ENCODE measurements at places on chromosomes 12 and 14.

GRCh38 chr12:13812168-13812567, 169.2 kb downstream of the GRIN2B start:
- no peak for DNase-seq

DNA sequence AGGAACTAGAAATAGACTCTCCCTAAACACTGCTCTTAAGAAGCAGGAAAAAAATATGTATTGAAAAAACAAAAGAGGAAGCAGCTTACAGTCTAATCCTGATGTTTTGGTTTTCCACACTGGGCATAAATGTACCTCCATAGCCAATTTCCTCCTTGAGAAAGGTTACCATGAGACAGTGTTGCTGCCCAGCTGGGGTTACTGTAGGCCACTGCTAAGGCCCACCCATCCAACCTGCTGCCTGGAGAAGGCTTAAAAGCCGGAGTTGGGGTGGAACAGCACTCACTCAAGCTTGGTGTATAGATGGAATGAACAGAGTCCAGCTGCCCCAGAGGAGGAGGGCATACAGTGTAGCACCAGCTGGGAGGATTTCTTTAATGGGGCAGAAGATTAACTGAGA, 41.1 kb downstream of the ERG28 start:
- no peak for DNase-seq

- no peak for DNase-seq
Measured at GRCh38 chr12:78726854-78727253, 137.7 kb upstream of the SYT1 start.

DNA sequence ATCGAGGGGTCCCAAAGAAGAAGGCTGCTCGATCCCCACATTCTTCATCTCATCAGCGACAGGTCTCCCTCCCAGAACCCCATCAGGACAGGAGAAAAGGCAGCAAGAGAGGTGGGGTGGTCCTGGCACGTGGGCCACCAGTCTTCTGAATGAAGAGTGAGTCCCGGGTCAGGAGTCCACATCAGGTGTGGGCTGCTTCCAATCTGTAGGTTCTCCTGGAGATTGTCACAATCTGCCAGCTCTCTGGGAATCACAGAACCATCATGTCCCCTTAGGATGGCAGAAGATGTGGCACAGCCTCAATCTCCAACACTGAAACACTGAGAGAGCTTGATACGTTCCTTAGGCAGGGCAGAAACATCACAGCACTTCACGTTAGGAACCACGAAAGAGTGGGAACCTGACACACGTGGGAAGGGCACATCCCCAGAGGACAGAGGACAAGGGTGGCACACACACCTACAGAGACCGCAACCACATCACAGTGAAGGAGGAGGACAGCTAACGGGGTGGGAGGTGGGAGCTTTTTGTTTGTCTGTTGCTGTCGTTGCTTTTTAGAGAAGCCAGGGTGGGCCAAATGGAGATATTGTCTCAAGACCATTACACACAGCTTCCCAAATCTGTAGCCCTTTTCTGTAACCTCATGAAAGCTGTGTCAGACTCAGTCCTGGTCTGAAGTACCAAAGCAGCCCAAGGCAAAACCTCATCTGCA, 284.5 kb downstream of the DPF3 start:
- no peak for DNase-seq

Data from cerebellar nuclear complex (tissue), 1 donor.